ENCODE measurements at places on chromosomes 12 and 14.

- no peak for DNase-seq
Observed at GRCh38 chr14:94046696-94047250, 20.6 kb downstream of the OTUB2 start.

DNA sequence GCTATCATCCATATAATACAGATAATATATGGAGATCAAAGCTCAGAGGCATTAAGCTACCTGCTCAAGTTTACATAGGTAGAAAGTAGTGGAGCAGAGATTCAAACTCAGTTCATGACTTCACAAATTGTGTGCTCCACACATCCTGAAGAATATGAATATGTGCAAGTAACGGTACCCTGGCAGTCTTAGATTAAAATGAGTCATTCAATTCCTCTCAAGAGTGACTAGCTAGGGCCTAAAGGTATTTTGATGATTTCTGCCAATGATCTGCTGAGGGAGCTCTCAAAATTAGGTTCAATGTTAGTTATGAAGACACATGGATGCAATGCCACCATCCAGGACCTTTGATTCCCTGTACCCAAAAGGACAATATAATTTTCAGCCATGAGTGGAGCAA, 58.9 kb downstream of the GRIP1 start:
- no peak for DNase-seq

- DNase-seq, result no peak
Observed at GRCh38 chr12:71041476-71041875, 116.3 kb downstream of the TSPAN8 start.

DNA sequence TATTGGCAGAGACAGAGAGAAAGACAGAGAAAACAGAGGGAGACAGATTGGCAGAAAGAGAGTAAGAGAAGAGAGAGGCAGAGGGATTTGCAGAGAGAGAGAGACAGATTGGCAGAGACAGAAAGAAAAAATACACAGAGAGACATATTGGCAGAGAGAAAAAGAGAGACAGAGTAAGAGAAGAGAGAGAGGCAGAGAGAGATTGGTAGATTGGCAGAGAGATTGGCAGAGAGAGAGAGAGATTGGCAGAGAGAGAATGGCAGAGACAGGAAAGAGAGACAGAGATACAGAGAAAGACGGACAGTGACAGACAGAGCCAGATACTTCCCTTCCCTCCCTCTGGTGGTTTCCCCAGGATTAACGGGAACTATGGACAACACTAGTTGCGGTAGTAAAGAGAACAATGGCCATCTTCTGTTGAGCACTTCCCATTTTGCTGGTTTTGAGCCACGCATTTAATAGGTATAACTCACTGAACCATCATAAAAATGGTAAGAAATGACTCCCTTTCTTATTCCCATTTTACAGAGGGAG, 2.6 kb upstream of the NOS1 start:
- no peak for DNase-seq

- no peak for DNase-seq
Observed at GRCh38 chr14:43175896-43176295, 1331.2 kb downstream of the FSCB start.

- DNase-seq, result no peak
Observed at GRCh38 chr12:42410340-42410739, 84.4 kb downstream of the PPHLN1 start.

DNA sequence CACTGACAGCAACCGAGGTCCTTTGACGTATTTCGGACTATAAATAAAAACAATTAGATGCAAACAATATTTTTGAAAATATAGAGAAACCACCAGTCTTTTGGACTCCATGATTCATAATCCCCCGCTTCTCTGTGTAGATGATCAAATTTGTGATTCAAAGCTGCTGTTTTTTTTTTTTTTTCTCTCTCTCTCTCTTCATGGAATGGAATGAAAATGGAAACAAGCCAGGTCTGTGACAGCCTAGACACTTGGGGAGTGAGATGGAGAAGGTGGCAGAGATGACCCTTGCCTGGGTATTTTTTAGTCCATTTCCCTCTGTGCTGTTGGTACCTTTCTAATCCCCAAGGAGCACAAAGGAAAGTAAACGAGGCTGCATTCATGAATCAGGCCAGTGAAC, 248.5 kb downstream of the GLT1D1 start:
- no peak for DNase-seq

- DNase-seq, result no peak
Observed at GRCh38 chr12:77060883-77061240, 4.5 kb downstream of the E2F7 start.

GRCh38 chr14:57749267-57749666, 116.6 kb downstream of the SLC35F4 start:
- DNase-seq, result no peak

GRCh38 chr12:124940143-124940392, 25.6 kb upstream of the UBC start:
- DNase-seq, result no peak

- DNase-seq, result no peak
Observed at GRCh38 chr14:51727526-51727925, 75.8 kb downstream of the FRMD6 start.

- no peak for DNase-seq
Observed at GRCh38 chr14:96121660-96122395, 82.7 kb downstream of the C14orf132 start.

DNA sequence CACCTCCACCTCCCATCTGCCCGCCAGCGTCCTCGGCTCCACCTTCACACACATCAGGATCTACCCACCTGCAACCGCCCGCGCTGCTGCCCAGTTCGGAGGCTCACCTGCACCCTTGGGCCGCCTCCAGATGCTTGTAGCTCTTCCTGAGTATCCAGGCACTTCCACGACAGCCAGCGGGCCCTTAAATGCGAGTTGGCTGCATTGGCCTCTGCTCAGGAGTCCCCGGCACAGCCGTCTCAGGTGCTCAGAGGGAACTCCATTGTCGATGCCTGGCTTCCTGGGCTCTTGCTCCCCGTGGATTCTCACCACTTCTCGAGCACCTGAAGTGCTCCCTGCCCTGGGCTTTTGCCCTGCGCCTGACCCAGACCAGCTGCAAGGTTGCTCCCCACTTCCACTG, 21.9 kb upstream of the CDCA4 start:
- no peak for DNase-seq

DNA sequence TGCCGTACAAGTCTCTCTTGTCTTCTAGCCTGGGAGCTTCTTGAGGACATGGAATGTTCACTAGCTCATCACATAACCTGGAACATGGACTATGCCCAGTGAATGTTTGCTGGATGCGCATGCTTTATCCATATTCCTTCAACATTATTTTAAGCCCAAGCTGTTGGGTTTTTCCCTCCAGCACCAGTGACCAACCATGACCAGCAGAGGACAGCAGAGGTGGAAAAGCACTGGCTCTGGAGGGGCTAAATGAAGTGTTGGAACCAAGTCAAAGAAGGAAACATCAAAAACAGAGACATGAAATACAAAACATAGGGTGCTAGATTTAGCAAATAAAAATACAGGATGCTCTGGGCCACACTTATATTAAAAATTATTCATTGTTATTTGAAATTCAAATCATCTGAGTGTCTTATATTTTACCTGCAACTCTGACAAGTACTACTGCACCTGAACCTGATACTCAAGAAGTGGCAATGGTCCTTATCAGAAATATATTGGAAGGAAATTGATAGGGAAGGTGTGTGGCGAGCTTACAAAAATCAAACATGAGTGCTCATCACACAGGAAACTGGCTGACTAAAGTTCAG, 23.1 kb upstream of the HELB start:
- DNase-seq, result no peak

DNA sequence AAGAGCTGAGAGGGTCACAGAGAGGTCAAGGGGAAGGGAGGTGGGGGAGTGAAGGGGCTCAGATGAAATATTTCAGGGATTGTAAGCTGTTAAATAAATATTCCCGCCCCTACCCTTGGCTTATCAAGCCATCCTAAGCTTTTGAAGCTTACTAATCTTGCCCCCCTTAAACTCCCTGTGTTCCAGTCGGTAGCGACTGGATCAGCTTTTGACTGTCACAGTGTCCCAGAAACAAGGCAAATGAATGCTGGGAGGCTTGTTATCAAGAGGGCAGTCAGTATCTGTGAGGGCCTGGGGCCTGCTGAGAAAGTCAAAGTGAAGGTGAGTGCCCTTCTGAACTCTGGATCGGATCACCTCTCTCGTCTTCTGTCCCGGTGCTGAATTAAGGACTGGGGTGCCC, 128.1 kb downstream of the DACT1 start:
- DNase-seq, result no peak

GRCh38 chr12:68377881-68378280, 45.7 kb upstream of the MDM1 start:
- no peak for DNase-seq

GRCh38 chr12:3389986-3390385, 101.0 kb upstream of the PRMT8 start:
- no peak for DNase-seq

GRCh38 chr12:130300737-130301535, 36.8 kb upstream of the PIWIL1 start:
- no peak for DNase-seq

GRCh38 chr12:65935906-65936901, 111.9 kb downstream of the HMGA2 start:
- no peak for DNase-seq

GRCh38 chr12:55982319-55982936, 8.6 kb downstream of the RAB5B start:
- DNase-seq, result no peak

- DNase-seq, result no peak
Observed at GRCh38 chr14:21258889-21259787, 10.1 kb downstream of the HNRNPC start.

DNA sequence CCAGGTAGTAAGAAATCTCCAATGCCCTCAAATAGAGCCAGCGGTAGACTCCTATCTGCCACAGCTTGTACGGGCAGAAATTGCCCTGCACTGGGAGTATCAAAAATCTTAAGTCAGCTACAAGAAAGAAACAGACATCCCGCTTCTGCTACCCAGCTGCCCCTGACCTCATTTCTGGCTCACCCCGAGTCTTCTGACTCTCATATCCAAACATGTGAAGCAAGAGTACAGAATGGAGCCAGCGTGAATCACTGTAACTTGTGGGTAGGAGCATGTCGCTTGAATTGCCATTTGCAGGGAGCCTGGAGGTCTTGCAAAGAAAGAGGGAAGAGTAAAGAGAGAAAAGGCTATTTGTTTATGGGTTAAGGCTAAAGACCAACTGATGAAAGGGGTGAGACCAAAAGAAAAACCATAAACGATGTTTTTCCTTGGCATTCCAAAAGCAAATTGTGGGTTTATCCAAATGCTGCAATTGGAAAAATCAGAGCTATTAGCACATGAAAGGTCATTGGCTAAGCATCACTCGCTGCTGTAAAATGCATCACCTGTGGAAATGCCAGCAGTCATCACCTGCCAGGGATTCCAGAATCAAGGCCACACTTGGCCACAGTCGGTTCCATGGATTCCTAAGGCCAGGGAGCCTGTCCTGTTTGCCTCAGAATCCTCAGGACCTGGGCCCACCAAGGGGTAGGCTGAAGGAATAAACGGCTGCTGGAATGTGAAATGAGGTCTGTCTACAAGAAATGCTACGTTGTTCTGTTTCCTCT, 86.6 kb downstream of the FOXN3 start:
- DNase-seq, result no peak

DNA sequence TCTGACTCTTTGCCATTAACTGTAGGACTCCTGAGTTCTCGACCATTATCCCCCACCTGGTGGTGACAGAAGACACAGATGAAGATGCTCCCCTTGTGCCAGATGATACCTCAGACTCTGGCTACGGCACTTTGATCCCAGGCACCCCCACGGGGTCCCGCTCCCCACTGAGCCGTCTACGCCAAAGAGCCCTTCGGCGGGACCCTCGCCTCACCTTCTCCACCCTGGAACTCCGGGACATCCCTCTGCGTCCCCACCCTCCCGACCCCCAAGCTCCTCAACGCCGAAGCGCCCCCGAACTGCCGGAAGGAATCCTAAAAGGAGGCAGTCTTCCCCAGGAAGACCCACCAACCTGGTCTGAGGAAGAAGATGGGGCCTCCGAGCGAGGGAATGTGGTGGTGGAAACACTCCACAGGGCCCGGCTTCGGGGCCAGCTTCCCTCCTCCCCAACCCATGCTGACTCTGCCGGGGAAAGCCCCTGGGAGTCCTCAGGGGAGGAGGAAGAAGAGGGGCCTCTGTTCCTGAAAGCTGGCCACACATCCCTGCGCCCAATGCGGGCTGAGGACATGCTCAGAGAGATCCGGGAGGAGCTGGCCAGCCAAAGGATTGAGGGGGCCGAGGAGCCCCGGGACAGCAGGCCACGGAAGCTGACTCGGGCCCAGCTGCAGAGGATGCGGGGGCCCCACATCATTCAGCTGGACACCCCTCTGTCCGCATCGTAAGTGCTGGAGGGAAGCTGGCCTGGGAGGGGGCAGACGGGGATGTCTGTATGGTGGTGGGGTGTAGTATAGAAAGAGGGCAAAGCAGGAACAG, 14.4 kb downstream of the TNFRSF1A start:
- DNase-seq, result no peak

DNA sequence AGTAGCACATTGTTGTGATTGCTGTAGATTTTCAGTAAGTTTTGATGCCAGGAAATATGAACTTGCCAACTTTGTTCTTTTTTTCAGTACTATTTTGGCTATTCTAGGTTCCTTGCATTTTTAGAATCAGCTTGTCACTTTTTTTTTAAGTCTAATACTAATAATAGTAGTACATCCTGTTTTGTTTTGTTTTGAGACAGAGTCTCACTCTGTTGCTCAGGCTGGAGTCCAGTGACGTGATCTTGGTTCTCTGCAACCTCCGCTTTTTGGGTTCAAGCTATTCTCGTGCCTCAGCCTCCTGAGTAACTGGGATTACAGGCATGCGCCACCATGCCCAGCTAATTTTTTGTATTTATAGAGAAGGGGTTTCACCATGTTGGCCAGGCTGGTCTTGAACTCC, 16.5 kb downstream of the PWP1 start:
- no peak for DNase-seq

- DNase-seq, result no peak
Observed at GRCh38 chr12:98578821-98579220, 14.7 kb upstream of the SLC25A3 start.

DNA sequence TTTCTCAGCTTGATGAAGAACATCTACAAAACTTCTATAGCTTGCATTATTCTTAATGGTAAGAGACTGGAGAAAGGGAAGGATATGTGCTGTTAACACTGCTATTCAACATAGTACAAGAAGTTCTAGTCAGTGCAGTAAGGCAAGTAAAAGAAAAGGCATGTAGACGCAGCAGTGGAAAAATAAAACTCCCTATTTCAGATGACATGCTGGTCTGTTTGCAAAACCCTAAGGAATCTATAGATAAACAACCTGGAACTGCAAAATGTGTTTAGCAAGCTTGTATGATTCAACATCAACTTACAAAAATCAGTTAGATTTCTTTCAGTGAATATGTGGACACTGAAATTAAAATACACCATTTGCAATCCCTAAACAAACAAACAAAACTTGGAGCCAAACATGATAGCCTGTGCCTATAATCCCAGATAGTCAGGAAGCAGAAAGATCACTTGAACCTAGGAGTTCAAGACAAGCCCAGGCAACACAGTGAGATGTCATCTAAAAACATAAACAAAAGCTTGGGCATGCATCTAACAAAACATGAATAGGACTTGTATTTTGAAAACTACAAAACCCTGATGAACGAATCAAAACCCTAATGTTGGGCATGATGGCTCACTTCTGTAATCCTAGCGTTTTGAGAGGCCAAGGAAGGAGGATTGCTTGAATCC, 293.6 kb upstream of the RGS6 start:
- DNase-seq, result no peak
